Activated CD4-positive, alpha-beta T cell treated with anti-CD3 and anti-CD28 coated beads, Interleukin-2, amount 10 ng/mL, durations not matched to agents 7 days and 5 days (primary cell): ENCODE measurements at places on chromosomes 3 and 15.

DNA sequence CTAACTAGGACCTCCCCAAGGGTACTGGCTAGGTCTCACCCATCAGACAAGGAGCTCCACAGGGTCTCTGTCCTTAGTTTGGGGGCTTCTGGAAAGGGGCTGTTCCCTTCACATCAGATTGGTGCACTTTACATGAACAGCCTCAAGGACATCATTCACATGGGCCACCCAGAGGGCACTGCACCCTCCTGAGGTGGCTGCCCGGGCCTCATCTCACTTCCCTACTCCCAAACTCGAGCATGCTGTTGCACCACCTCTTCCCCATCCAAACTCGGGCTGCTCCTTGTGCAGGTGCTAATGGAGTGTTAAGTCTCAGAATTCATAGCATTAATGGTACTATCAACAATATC is 48.1 kb downstream of the RAB11A start:
- DNase-seq = no peak

GRCh38 chr15:66105286-66106265 is 148.0 kb downstream of the MEGF11 start:
- no peak for DNase-seq

DNA sequence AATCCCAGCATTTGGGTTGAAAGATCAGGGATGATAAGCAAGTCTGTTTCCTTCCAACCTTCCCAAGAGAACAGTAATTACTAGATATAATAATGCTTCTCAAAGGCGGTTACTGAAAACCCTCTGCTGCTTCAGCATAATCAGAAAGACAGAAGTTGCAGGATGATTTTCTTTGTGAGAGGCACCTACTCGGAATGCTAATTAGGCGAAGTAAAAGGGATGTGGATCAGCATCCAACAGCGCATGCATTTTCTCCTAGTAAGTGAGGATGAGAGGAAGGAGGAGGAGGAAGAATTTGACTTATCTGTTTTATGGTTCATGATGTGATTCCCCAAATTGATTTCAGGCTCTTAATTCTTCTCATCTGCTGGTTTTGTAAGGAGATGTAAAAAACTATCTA is 118.0 kb downstream of the CACNA2D3 start:
- DNase-seq = no peak

GRCh38 chr15:73621286-73621826 is 11.8 kb downstream of the NPTN start:
- no peak for DNase-seq

- DNase-seq = no peak
Observed at GRCh38 chr3:52298149-52299098, 10.8 kb downstream of the GLYCTK start.

DNA sequence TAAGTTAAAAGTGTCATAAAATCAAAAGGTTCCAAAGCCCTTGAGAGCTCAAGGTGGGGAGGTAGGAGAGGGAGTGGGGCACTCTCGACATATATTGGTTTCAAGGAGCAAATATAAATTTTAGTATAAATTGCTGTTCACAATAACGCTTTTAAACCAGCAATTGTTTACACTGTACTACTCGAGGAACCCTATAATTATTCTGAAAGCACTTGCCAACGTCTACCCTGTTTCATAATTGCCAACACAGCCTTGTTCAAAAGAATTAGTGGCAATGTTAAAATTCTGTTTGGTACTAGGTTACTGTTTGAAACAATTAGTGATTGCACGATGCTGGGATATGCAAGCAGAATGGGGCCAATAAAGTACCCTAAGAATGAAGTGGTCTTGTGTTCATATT is 76.3 kb upstream of the ICE2 start:
- no peak for DNase-seq
